Stimulated activated CD8-positive, alpha-beta memory T cell treated with anti-CD3 and anti-CD28 coated beads, Interleukin-7, amount 100 ng/mL, for 1 hour (primary cell): ENCODE measurements at places on chromosomes 3 and 15.

DNA sequence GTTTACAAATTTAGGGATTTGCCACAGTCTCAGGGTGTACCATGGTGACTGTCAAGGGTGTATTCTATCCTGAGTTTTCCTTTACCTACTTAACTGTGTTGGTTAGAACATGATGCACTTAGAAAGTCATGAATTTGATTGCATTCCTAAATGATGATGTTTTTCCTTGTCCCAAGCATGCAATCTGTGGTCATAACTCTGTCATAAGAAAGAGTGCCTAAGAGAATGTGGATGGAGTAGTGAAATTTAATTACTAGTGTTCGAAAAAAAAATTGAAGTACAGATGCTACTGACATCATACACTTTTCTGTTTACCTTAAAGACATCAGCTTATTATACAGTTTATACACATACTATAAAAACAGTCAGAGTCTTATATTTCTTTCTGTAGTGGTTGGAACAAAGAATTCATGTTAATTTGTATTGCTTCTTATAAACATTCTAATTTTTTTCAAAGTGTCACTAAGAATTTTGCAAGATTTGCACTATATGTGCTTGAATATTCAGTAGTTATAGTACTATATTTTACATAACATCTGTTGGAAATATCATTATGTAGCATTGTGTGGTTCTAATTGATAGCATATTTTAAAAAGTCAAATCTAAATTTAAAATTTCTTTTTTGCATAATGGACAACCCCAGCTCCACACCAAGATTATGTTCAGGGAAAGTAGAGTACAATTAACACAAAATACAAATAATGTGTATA, 231.3 kb upstream of the KCNMB2 start:
- DNase-seq = no peak

DNA sequence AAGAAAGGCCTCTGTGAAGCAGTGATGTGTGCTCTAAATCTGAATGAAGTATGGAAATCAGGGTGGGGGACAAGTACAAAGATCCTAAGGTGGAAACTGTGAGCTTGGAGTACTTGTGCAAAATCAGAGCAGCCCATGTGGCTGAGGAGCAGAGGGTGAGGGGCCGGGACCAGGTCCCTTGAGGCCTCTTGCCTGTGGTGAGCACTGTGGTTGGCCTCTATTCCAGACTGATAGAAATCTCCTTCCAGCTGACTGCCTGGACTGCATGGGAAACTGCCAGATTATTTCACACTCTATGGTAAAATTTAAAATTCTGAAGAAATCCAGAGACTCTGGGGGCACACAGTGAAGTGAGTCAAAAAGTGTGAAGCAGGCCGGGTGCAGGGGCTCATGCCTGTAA, 81.4 kb downstream of the TM4SF4 start:
- no peak for DNase-seq

DNA sequence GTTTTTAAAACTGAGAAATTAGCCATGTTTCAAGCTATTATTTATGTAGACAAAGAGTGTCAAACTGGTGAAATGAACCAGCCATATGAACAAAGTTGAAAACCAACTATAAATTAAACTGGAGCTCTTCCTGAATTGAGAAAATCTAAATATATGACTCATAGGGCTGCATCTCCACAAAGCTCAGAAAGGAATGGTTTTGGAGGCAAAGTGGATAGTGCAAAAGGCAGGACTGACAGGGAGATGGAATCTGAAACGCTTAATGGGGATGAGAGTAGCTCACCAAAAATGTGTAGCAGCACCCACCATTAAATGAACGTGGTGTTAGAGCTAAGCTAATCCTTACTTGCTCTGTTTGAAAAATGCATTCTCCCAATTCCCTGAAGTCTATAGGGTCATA, 1066.0 kb downstream of the AGBL1 start:
- DNase-seq = no peak

DNA sequence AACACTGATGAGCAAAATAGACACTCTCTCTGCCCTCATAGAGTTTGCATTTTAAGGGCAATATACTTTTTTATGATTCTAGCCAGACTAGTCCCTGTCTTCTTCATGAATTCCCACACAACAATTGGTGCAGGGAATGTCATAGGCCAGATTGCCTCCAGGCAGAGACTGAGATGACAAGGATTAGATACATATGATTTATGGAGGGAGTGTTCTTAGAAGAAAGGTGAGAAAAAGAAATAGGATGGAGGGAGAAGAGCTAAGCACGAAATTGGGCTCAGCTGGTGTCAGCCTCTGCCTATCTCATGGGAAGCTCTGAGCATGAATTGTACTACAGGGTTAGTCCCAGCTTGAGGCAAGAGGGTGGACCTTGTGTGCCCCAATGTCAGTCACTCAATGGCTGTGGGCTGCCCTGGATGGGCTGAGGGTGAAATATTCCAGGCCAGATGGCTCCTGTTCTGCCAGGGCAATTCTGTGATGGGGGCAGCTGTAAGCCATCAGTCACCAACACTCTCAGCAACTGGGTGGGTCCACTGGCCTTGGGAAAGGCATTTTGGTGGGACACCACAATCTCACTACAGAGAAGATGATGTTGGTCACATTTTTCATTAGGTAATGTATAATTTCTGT, 31.1 kb downstream of the EIF1B start:
- no peak for DNase-seq

DNA sequence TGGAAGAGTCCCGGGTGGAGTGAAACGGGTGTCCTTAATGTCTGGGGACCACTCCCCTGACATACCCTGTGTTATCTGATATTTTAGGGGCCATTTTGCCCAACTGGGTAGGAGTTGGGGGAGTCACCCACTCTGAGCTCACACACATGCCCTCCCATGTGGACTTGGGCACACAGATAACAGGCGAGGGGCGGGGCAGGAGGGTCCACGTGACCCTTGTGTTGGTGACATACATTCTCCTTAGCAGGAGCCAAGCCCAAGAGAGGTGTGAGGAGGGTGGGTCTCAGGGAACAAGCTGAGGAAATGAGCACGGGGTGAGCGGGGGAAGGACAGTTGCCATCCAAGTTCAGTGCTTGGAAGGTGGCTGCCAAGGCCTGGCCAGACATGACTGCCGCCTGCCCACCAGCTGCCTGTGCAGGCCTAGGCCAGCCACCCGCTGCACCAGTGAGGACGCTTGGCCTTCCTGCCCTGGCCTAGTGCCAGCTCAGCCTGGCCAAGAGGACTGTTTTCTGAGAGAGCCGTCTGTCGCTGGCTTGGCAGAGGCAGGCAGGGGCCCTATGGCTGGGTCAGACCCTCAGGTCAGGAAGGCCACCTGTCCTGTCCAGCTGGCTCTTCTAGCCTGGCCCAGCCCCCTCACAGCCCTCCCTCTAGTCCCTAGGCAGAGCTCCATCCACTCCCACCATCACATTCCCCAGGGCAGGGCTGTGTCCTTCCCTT, 31.3 kb upstream of the TMEM115 start:
- DNase-seq = no peak

DNA sequence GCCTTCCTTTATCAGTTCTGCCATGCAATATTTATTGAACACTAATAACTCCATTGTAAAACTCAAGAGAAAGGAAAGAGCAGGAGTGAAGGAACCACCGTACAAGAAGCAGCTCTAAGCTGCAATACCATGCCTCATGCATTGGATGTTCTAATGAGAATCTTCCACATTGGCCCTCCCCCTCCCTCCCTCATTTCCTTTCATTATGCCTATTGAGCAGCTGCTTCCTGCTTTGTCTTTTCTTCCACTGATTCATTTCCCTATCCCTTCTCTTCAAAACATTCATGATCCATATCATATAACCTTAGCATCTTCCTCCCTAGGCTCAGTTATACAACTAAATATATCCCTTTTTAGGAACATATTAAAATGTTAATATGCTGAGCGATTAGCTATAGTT, 698.7 kb upstream of the GOLIM4 start:
- no peak for DNase-seq

DNA sequence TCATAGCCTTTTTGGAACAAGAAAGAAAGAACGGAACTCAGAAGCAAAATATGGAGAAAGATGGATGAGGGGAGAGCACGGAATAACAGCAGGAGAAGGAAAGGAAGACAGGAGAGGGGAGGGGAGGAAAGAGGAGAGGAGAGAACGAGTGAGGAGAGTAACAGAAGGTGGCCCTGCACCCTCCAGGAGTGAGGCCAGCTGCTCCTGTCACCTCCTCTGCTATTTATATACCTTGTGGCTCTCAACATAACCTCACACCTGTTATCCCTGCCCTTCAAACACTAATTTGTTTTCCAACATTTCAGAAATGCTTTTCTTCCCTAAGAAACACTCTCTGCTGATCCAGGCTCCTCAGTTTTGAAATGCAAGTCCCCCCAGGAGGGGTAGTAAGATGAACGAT, 53.4 kb upstream of the ATP2B2 start:
- no peak for DNase-seq

- DNase-seq = no peak
Observed at GRCh38 chr3:131540143-131540542, 37.4 kb upstream of the MRPL3 start.

DNA sequence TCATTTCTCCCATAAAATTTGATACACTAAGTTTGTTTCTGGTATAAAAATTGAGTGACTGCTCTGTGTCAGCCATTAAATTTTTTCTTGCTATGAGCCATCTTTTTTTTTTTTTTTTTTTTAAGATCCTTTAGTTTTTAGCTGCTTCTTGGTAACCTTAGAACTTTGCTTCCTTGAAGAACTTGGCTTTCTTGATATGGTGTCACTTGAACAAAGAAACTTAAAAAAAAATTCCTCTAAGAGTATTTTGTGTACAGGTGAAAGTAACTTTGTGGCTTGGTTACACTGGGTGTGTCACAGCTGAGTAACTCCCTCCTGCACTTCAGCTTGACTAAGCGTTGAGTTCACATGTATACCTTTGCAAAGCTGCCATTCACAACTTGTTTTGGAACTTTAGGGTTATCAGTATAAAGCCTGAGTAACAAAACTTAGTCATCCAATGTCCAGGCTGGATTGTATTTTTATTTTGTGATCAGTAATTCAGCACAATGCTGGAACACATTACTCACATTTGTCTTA, 6.5 kb downstream of the CHD2 start:
- DNase-seq = no peak

GRCh38 chr3:139987908-139988307, 52.9 kb downstream of the CLSTN2 start:
- DNase-seq = no peak
